ENCODE measurements at places on chromosomes 16 and 17.

GRCh38 chr16:49472598-49472997, 99.0 kb downstream of the C16orf78 start:
- no peak for DNase-seq

GRCh38 chr17:65066901-65067300, 10.4 kb upstream of the GNA13 start:
- no peak for DNase-seq

DNA sequence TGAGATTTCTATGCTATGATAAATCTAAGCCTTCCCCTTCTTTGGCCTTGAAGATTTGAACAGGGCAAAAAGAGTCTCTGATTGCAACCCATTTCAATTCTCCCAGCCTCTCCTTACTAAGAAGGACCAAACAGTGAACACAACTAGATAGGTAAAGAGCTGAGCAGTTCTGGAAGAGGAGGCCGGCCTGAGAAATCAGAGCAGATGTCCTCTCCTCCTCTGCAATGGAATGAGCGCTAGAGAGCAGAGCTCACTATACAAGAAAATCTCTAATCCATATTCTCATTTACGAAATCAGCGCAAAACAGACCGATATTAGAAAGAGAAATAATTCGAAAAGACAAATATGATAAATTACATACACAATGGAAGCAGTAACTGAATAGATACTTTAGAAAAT, 124.2 kb downstream of the CDK5R1 start:
- DNase-seq = no peak

GRCh38 chr16:48526058-48526957, 83.7 kb downstream of the N4BP1 start:
- no peak for DNase-seq

- no peak for DNase-seq
Measured at GRCh38 chr16:10988879-10989278, 44.5 kb downstream of the CLEC16A start.

DNA sequence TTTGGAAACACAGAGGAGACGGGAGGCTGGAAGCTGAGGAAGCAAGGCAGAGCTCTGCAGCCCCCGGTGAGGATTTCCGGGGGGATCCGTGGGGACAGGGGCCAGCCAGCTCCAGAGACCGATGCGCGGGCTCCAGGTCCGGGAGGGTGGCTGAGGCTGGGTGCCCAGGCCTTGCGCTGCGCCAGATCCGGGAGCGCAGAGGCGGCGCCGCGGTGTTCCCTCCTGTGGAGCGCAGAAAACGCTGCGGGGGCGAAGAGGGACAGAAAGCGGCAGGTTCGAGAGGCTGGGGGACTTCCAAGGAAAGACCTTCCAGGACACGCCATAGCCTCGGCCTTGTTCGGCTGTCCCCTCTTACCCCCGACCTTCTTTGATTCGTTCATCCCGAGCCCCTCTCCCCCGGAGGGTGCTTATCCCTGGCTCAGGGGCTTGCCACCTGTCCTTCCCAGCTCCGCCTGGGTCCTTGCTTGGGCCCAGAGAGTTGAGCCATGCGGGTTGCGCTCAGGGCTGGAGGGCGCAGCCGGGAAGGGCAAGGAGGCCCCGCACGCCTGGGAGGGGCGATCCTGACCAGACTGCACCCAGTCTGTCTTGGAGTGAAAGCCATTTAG, 697 bp upstream of the SHISA9 start:
- no peak for DNase-seq

GRCh38 chr17:17749921-17750320, 68.7 kb downstream of the RAI1 start:
- DNase-seq = no peak

- DNase-seq = no peak
Measured at GRCh38 chr16:4285167-4285566, 12.3 kb upstream of the TFAP4 start.

DNA sequence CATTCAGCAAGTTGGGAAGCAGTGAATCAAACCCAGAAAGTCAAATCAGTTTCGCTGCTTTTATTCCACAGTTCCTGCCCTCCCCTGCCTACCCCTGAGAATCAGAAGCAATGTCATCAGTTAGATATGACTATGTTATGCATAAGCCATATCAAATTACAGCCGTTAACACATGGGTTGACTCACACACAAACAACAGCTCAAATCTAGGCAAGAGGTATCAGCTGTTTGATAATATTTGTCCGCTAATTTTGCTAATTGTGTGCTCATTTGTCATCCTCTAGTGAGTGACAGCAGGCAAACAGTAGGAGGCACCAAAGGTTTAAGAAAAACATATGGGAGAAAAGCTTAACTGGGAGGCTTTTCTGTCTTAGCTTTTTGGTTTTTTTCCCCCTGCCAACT, 327.4 kb upstream of the CCL2 start:
- DNase-seq = no peak

- DNase-seq = no peak
Measured at GRCh38 chr16:73483076-73483791, 435.3 kb upstream of the ZFHX3 start.

- no peak for DNase-seq
Measured at GRCh38 chr17:80125656-80126448, 21.1 kb downstream of the EIF4A3 start.

DNA sequence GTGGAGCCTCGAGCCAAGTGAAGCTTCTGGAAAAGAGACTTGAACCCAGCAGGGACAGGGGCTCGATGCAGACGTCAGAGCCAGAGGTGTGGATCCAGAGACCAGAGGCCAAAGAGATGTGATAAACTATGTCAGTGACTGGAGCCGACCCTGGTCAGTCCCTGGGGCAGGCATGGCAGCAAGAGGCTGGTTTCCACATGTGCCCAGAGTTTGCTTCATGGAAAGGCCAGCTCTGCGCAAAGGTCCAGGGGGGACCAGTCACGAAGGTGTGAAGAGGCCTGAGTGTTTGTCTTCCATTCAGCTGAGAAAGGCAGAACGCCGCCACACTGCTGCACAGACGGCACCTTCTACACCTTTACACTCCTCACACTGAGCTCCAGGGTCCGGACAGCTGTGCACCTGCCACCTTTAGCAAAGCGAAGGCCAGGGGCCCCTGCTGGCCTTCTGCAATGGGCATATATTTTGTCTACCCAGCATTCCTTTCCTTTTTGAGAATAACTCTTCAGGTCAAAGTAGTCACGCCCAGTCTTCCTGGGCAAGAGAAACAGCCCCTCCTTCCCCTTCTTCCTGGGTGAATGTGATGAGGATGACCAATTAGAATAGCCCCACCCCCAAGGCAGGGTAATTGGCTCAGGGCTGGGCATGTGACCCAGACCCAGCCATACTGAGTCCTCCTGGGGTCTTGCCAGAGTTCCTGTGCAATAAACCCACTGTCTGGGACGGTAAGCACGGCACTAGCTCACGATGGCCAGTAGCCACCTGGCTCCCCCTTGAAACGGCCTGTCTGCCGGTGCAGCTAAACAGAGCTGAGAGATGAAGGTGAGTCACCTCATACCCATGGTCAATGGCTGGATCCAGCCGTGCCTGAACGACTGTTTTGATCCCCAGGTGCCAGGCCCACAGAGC, 2.3 kb upstream of the RPH3AL start:
- no peak for DNase-seq

DNA sequence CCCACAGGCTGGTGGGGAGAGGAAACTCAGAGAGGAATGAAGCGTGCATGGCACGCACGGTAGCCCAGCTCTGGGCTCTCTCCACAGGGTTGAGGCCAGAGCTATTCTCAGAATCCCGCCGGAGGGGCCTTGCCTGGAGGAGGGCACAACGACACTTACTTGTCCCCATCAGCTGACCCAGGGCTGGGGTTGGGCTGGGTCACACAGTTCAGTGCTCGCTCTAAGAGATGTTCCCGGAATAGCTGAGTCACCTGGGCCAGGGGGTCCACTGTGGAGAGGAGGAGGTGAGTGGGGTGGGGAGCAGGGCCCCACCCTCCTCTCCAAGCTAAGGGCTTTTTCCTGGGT, 21.8 kb downstream of the SREBF1 start:
- no peak for DNase-seq

DNA sequence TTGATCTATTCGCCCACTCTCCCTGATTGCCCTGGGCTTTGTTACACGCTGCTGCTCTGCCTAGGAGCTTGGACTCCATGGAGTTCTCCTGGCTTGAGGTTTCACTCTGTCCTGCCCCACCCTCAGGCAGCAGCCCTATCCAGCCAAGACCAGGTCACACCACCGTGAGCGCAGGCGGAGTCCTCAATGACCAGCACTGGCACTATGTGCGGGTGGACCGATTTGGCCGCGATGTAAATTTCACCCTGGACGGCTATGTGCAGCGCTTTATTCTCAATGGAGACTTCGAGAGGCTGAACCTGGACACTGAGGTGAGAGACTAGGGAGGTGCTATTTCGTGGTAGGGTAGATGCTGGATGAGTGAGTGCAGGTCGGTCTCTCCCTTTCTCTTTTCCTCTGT, 3.5 kb downstream of the CNTNAP1 start:
- no peak for DNase-seq

DNA sequence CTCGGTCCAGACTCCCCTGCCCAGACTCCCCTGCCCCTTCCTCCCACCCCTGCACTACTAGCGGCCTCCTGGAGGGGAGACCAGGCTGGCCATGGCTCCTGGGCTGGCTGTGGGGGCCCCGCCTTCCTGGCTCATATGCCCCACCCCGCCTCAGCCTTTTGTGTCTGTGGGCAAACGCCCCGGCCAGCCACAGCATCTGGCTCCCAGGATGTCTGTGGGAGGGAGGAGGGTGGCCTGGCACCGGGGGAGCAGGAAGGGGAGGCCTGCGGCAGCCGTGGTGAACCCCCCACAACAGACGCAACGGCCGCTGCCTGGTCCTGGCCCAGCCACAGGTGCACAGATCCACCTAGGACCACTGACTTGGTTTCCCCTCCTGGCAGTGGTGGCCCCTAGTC, 32.9 kb downstream of the BAHCC1 start:
- DNase-seq = no peak

DNA sequence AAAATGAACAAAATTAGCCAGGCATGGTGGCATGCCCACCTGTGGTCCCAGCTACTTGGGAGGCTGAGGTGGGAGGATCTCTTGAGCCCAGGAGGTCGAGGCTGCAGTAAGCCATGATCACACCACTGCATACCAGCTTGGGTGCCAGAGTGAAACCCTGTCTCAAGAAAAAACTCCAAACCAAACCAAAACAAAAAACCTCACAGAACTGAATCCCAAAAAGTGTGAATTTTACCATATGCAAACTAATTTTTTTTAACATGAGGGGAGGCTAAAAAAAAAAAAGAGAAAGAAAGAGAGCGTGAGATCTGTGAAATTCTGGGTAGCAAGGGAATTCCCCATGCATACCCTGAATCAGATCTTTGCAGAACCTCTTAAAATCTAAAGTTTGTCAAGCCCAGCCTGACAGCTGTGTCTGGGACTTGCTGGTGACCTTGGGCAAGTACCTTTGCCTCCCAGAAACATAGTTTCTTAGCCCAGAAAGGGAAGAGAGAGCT, 17.1 kb upstream of the CDH1 start:
- DNase-seq = no peak

GRCh38 chr16:14088155-14088753, 17.1 kb downstream of the MRTFB start:
- DNase-seq = no peak

DNA sequence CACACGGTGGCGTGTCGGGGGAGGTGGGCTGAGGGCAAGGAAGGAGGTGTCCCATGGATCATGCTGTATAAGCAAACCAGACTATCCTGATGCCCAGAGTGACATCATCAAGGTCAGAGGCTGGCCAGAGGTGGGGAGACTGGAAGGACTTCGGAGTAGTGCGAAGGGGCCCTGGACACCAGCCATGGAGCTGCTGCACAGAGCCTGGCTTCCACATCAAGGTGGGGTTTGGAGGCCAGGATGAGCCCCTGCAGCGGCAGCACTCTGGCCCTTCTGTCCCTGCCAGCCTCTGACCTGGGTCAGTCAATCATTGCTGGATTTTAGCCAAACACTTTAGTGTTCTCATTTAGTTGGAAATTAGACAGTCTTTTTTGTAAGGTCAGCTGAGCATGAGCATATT, 34.8 kb downstream of the MED13 start:
- DNase-seq = no peak

DNA sequence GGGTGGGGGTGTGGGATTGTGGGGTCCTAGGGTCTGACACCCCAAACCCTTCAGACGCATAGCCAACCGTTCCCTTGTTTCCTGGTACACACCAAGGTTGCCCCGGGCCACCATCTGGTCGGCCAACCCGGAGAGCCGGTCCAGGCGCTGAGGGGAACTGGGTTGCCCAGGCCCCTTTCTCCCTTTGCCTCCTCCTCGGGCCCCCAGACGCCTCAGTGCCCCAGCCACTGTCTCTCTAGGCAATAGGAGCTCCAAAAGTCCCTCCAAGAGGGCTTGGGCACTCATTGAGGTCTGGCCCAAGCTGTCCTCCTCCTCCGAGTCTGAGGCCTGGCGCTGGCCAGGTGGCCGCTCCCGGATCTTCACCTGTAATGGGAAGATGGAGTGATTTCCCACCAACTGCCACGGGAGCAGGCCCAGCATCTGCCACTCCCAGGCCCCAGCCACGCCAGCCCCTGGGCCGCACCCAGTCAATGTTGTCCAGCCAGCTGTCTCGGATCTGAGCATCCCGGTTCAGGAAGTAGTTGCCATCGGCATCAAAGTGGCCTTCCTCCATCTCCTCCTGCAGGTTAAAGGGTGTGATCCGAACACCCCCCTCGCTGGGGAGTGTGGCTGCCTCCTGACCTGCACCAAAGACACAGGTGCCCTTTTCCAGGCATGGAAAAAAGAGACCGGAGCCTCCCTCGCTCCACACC, 1.5 kb downstream of the CD2BP2 start:
- DNase-seq = no peak

- no peak for DNase-seq
Measured at GRCh38 chr16:1145383-1146100, 7.4 kb upstream of the CACNA1H start.

- no peak for DNase-seq
Measured at GRCh38 chr17:41814195-41814594, 1.4 kb downstream of the FKBP10 start.

GRCh38 chr16:82638095-82638798, 11.5 kb downstream of the CDH13 start:
- DNase-seq = no peak
